ENCODE measurements at places on chromosomes 16 and 17.

GRCh38 chr17:77131904-77132303 lies 8.9 kb upstream of the SEC14L1 start:
- no peak for DNase-seq

DNA sequence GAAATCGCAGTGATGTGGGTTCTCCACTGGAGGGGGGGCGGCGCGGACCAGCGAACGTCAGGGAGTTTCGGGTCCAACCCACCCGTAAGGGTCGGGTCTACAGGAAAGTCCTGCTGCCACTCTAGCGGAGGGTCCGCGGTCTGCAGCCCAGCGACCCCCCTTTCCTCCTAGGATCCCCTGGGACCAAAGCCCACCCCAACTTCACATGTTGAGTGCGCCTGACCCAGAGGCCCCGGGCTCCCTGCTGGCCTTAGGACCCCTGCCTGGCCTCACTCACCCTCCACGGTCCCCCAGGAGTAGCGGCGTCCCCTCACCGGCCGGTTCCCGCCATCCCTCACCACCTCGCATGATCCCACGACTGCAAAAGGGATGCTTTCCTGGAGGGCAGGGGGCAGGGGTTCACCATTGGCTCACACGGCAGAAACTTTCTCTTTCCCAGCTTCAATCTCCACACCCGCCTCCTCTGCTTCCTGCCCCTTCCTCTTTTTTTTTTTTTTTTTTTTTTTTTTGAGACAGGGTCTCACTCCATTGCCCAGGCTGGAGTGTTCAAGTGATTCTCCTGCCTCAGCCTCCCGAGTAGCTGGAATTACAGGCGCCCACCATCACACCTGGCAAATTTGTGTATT lies 3.1 kb downstream of the SEPTIN1 start:
- no peak for DNase-seq

- peak; percentile 91 for DNase-seq
Measured at GRCh38 chr17:27293898-27294688, at the start of gene WSB1. Gene WSB1 (plus strand): TSS chr17:27294114. CDS start chr17:27294396, 282 bp downstream.

DNA sequence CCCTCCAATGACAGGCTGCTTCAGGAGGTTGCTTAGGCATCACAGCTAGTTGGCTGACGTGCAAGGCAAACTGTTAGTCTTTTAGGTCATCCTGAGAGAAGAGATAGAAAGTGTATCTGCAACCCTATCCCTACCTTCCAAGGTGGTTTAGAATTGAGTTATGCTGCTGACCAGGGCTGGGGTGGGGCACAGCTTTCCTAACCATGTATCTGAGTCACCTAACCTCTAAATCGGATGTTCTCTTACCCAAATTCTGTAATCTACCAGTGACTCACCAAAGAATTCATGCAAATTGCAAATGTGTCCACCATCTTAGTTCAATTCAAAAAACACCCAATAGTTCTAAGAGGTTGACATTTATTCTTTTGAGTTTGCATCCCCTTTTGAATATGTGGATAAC lies 107.2 kb upstream of the DYNLRB2 start:
- no peak for DNase-seq

DNA sequence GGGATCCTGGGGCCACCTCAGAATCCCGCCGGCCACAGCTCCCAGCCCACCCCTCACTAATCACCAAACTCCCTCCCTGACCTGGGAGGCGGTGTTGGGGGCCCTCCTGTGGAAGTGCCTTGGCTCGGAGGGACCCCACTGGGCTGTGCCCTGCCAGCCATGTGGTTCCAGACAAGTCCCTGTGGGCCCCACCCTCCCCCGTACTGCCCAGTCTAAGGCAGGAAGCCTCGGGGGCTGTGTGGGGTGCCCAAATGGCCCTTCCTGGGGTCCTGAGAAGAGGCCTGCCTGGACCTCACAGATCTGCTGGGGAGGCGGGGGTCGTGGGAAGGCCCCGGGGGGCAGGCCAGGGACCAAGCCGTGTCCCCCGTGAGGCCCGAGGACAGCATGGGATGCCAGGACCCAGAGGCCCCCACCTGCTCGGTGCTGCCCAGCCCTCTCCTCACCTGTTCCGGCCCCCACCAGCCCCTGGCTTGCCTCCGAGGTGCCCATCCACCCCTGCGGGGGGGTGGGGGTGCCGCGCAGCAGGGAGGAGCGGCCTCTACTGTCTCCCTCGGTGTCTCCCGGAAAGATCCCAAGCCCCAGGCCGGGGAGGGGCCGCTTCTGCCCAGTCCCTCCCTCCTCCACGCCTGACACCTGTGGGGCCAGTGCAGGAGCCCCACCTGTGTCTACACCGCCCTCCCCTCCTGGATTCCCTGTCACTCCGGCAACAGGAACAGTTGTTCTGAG lies 9.3 kb upstream of the KREMEN2 start:
- DNase-seq = no peak

DNA sequence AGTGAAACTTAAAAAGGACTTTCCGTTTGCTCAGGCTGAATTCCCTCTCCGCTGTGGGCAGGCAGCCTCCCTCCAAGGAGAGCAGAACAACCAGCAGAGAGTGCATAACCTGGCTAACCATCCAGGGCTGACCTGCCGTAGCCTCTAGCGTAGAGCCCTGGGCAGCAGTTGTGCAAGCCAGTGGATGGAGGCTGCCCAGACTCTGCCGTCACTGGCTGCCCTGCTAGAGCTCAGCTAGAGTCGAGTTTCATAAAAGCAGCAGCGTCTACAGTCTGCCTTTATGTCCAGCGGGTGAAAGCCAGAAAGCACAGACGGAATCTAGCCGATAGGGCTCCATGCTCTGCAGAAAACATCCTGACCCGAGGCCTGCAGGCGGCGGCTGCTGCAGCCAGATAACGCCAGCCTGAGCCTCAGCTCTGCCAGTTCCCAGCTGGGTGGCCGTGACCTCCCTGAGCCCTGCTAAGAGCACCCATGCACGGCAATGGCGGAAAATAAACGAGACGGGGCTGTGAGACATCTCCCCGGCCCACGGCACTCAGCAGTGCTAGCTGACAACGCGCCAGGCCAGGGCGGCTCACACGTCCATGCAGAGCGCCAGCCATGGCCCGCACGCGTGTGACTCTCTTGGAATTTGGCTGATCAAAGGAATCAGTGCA lies 231.3 kb downstream of the ENGASE start:
- DNase-seq = no peak

GRCh38 chr16:14193316-14193871 lies 122.3 kb downstream of the MRTFB start:
- DNase-seq = peak; percentile 25

All from GM12892 (cell line).